Karpas-422 (cell line): ENCODE measurements at places on chromosomes 3 and 15. TPM values are rescaled to one million over a fixed set of nuclear protein-coding genes. Genes with fewer than 3 reads are reported as not detected.

The CA12 gene
- not detected in 2 replicates for total RNA-seq

The TOP2B gene
- total RNA-seq: 132 and 155 TPM in 2 replicates

The SEMA3B gene
- total RNA-seq: 0.15 and 0.29 TPM in 2 replicates

The GPR160 gene
- total RNA-seq: 67.6 and 94.6 TPM in 2 replicates

The P3H2 gene
- not detected in 2 replicates for total RNA-seq

The MELTF gene
- total RNA-seq: 0.07 and 0.43 TPM in 2 replicates

The TXNRD3 gene
- total RNA-seq: not detected in 2 replicates

The C2CD4A gene
- not detected in 2 replicates for total RNA-seq

The TICRR gene
- 5.1 and 5.5 TPM in 2 replicates for total RNA-seq

The SEMA3F gene
- not detected in 2 replicates for total RNA-seq

The TMEM108 gene
- not detected in 2 replicates for total RNA-seq

The FMN1 gene
- 0.47 and 1.1 TPM in 2 replicates for total RNA-seq

The GOLGA8O gene
- not detected in 2 replicates for total RNA-seq

The TRH gene
- not detected in 2 replicates for total RNA-seq

The PCLAF gene
- total RNA-seq: 24.7 and 223 TPM in 2 replicates

The CCR1 gene
- not detected in 2 replicates for total RNA-seq

The SCN11A gene
- 0.07 TPM in 1 of 2 replicates, not detected in the other for total RNA-seq

The ALCAM gene
- total RNA-seq: 5.8 and 16.4 TPM in 2 replicates

The DGKG gene
- 0.04 and 0.14 TPM in 2 replicates for total RNA-seq

The PKM gene
- total RNA-seq: 869 and 996 TPM in 2 replicates

The CIB2 gene
- 1.1 and 4.4 TPM in 2 replicates for total RNA-seq

The SGO1 gene
- 11.6 and 22.4 TPM in 2 replicates for total RNA-seq
